ENCODE measurements at places on chromosomes 7 and 10. TPM values are rescaled to one million over a fixed set of nuclear protein-coding genes. Genes with fewer than 3 reads are reported as not detected.

TDRD1 gene
- 0.61 TPM for total RNA-seq

TRIM50 gene
- not detected for total RNA-seq

TUBAL3 gene
- total RNA-seq: not detected

OR9A2 gene
- not detected for total RNA-seq

CALY gene
- total RNA-seq: not detected

HOXA11 gene
- 5.8 TPM for total RNA-seq

UNC5B gene
- total RNA-seq: 3.6 TPM

ITIH2 gene
- not detected for total RNA-seq

PTPN20 gene
- total RNA-seq: not detected

CDNF gene
- total RNA-seq: not detected

WNT8B gene
- not detected for total RNA-seq

PODXL gene
- total RNA-seq: 78.1 TPM

PHKG1 gene
- total RNA-seq: 1.4 TPM

CDC14C gene
- total RNA-seq: 0.15 TPM

SVIL gene
- 42.5 TPM for total RNA-seq

Data from SJCRH30 (cell line).